ENCODE measurements at places on chromosomes 7 and 10. TPM values are rescaled to one million over a fixed set of nuclear protein-coding genes. Genes with fewer than 3 reads are reported as not detected.

FIGNL1 gene
- total RNA-seq: 39.7 TPM

DBF4 gene
- total RNA-seq: 77.2 TPM

LRRC61 gene
- total RNA-seq: 23.1 TPM

GDF10 gene
- total RNA-seq: not detected

PRKCQ gene
- 69.3 TPM for total RNA-seq

SUGCT gene
- total RNA-seq: not detected

DPP6 gene
- not detected for total RNA-seq

MOGAT3 gene
- total RNA-seq: not detected

MICU1 gene
- total RNA-seq: 36.1 TPM

HOXA2 gene
- total RNA-seq: not detected

ZNF316 gene
- total RNA-seq: 26.1 TPM

DNA sequence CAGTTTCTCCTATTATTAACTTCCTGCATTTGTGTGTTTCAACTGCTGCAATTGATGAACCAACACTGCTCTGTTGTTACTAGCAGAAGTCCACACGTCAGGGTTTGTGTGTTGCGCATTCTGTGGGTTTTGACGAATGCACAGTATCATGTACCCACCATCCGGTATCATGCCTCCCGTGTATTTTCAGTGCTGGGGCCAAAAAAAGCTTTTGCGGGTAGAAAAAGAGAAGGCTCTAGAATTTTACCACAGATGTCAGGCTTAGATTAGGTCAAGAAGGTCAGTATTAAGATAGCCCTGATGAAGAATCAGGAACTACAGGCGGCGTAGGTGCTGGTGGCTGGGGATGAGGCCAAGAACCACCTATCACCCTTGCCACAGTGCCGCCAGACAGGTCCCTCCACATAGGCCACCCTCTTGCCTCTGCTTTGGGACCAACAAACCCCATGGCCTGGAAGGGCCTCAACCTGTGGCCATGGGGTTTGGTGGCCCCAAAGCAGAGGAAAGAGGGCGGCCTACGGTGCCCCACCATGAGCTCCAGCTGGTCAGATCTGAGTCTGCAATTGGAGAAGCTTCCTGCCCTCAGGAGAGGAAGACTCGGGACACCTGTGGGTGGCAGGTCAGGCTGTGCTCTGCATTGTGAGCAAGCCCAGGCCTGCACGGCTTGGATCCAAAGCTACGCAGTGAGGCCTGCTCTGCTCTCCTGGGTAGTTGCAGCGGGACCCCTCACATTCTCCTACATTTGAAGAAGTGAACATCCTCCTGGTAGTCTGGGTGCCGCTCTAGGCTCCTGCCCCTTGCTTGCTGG is 71.9 kb downstream of the MKI67 start:
- H3K27ac ChIP-seq: no peak overlapping the region
- DNase-seq: no peak
- peaks cover 31% of the 10 kb centered on the region for H3K4me1 ChIP-seq
- peaks cover 73% of the 10 kb centered on the region for H3K36me3 ChIP-seq

GRCh38 chr10:98361131-98362025 is 53.6 kb downstream of the PYROXD2 start:
- DNase-seq: peak; percentile 37
- H3K27me3 ChIP-seq: peaks cover 14% of the 10 kb centered on the region
- H3K4me3 ChIP-seq: no peak overlapping the region
- H3K36me3 ChIP-seq: no peaks in the 10 kb centered on the region
- H3K4me1 ChIP-seq: peaks cover 9% of the 10 kb centered on the region

DNA sequence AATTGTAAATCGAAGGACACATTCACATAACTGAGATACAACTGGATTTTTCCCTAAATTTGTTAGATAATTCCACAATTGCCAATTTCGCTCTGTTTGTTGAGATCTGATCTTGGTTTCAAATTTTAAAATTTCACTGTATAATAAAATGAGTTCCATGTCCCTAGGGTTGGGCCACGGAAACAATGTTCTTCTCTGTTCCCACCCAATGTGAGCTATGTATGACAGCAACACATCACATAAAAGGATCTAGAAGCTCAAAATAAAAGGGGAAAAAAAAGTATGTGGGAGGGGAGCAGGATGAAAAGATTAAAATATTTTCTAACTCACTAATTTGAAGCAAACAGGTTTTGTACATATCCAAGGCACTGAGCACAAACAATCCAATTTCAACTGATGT is 287.8 kb upstream of the MKLN1 start:
- no peaks in the 10 kb centered on the region for H3K27me3 ChIP-seq
- peaks cover 49% of the 10 kb centered on the region for H3K4me1 ChIP-seq
- no peak overlapping the region for H3K27ac ChIP-seq

GRCh38 chr7:15832996-15833395 is 146.5 kb upstream of the MEOX2 start:
- DNase-seq: no peak
- no peaks in the 10 kb centered on the region for H3K36me3 ChIP-seq
- H3K4me1 ChIP-seq: no peaks in the 10 kb centered on the region
- no peaks in the 10 kb centered on the region for H3K27me3 ChIP-seq
- H3K4me3 ChIP-seq: no peak overlapping the region

GRCh38 chr7:12674861-12675260 is 12.6 kb upstream of the ARL4A start:
- no peaks in the 10 kb centered on the region for H3K36me3 ChIP-seq
- peak; percentile 44 for DNase-seq
- no peak overlapping the region for H3K4me3 ChIP-seq
- H3K27ac ChIP-seq: no peak overlapping the region

- no peaks in the 10 kb centered on the region for H3K36me3 ChIP-seq
- DNase-seq: no peak
- H3K4me3 ChIP-seq: no peak overlapping the region
- H3K27ac ChIP-seq: no peak overlapping the region
Measured at GRCh38 chr7:1466524-1467271, 7.4 kb upstream of the MICALL2 start.

DNA sequence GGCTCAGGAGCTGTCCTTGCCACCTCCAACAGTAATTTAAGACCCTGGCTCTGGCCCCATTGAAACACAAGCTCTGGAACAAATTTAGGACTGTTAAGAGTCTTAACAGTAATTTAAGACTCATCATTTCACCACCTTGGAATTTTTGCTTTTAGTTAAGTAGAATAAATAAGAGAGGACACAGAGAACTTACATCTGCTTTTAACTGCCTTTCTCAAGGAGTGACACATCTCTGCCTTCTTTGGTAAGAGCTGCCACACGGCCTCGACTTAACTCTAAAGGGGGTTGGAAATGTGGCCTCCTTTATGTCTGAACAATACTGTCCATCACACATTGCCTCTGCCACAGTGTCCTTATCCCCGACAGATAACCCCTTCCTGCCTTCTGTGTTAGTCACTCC is 77.9 kb downstream of the HERPUD2 start:
- no peaks in the 10 kb centered on the region for H3K36me3 ChIP-seq
- H3K4me3 ChIP-seq: no peak overlapping the region
- no peaks in the 10 kb centered on the region for H3K27me3 ChIP-seq
- no peak overlapping the region for H3K27ac ChIP-seq

- DNase-seq: peak; percentile 87
- no peaks in the 10 kb centered on the region for H3K27me3 ChIP-seq
- peaks cover 78% of the 10 kb centered on the region for H3K4me1 ChIP-seq
- peaks cover 57% of the 10 kb centered on the region for H3K36me3 ChIP-seq
- peak overlapping the region; percentile 56 for H3K4me3 ChIP-seq
Measured at GRCh38 chr10:100510533-100511308, 8.9 kb downstream of the SEC31B start.

- H3K27ac ChIP-seq: peak overlapping the region; percentile 38
- H3K27me3 ChIP-seq: no peaks in the 10 kb centered on the region
- peaks cover 36% of the 10 kb centered on the region for H3K4me1 ChIP-seq
- H3K4me3 ChIP-seq: peak overlapping the region; percentile 4
- H3K36me3 ChIP-seq: peaks cover 33% of the 10 kb centered on the region
- peak; percentile 66 for DNase-seq
Measured at GRCh38 chr10:74977913-74978847, 133.3 kb upstream of the SAMD8 start.

DNA sequence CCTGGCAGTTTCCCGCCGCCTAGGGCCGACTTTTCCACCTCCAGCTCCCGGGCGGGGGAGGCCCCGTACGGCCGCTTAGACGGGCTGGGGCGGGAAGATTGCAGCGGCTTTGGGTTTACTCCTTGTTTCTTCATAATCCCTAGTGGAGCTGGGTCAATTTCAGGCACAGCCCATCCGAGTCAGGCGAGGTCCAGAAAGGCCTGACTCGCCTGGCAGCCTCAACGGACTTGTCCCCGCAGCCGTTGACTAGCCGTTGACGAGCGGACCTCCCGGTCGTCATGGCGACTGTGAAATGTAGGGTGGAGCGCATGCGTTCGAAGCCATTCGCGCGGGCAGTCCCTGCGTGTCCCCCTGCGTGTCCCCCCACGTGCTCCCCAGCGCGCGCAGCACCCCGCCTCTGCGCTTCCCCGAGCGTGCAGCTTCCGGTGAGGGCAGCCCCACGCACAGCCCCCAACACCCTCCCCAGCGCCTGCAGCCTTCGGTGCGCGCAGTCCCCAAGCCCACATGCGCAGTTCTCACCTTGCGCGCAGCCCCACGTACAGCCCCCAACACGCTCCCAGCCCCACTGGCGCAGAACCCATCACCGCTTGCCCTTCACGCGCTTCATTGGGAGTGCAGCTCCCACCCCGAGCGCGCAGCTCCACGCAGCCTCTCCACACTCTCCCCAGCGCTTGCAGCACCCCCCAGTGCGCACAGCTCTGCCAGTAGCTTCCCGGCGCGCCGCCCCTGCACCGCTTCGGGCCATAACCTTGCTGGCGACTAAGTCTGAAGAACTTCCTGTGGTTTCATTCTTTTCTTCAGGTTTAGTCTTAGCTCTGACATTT is 67.8 kb downstream of the TBX20 start:
- H3K36me3 ChIP-seq: no peaks in the 10 kb centered on the region
- H3K4me3 ChIP-seq: peak overlapping the region; percentile 42
- H3K4me1 ChIP-seq: peaks cover 10% of the 10 kb centered on the region

GRCh38 chr10:109457302-109457638 is 466.0 kb downstream of the XPNPEP1 start:
- H3K4me3 ChIP-seq: no peak overlapping the region
- H3K4me1 ChIP-seq: no peaks in the 10 kb centered on the region
- DNase-seq: no peak
- no peak overlapping the region for H3K27ac ChIP-seq
- no peaks in the 10 kb centered on the region for H3K36me3 ChIP-seq

DNA sequence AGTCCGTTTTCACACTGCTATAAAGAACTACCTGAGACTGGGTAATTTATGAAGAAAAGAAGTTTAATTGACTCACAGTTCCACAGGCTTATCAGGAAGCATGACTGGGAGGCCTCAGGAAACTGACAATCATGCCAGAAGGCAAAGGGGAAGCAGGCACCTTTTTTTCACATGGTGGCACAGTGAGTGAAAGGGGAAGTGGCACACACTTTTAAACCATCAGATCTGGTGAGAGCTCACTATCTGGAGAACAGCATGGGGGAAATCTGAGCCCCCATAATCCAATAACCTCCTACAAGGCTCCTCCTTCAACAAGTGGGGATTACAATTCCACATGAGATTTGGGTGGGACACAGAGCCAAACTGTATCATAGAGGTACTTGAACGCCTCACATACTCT is 30.0 kb downstream of the AGR3 start:
- H3K4me1 ChIP-seq: no peaks in the 10 kb centered on the region
- H3K27me3 ChIP-seq: peaks cover 35% of the 10 kb centered on the region
- no peaks in the 10 kb centered on the region for H3K36me3 ChIP-seq
- no peak for DNase-seq

DNA sequence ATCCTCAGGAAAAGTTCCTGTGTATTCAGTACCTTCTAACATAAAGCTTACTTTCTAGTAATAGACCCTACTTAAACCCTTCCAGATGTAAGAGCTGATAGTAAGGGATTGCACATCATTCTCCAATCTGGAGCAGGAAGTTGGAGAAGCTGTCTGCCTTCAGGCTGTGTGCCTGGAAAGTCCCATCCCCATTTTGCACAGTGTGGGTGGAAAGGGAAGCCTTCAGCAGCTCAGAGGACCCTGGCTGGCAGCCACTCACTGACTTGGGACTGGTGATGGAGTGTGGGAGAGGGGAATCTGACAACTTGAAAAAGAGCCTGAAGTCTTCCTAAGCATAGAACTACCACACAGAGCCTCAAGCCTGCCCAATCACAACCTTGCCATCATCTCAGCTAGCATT is 164.1 kb upstream of the ADO start:
- H3K4me3 ChIP-seq: no peak overlapping the region
- DNase-seq: no peak
- H3K36me3 ChIP-seq: no peaks in the 10 kb centered on the region
- H3K27me3 ChIP-seq: no peaks in the 10 kb centered on the region

DNA sequence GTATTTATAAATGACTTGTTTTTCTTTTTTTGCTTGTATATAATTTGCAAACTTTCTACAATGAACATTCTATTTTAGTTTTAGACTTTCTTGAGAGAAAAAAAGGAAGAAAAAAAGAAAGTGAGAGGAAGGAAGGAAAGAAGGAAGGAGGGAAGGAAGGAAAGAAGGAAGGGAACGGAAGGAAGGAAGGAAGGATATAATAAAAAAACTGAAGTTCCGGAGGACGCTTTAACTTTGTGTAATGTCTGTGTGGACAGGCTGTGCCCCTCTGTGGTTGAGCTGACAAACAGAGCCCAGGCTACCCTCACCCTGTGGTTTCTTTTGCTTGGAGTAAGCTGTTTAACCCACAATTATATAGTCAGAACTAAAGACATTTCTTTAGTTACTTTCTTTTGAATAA is 108.7 kb downstream of the SEMA3D start:
- H3K4me1 ChIP-seq: no peaks in the 10 kb centered on the region
- no peaks in the 10 kb centered on the region for H3K27me3 ChIP-seq
- no peak overlapping the region for H3K27ac ChIP-seq

- H3K4me1 ChIP-seq: no peaks in the 10 kb centered on the region
- DNase-seq: no peak
- H3K36me3 ChIP-seq: no peaks in the 10 kb centered on the region
- no peak overlapping the region for H3K27ac ChIP-seq
- no peak overlapping the region for H3K4me3 ChIP-seq
Measured at GRCh38 chr10:64344211-64344610, 823.0 kb downstream of the REEP3 start.

GRCh38 chr7:3943779-3944520 is 642.9 kb downstream of the SDK1 start:
- H3K27me3 ChIP-seq: no peaks in the 10 kb centered on the region
- no peak for DNase-seq
- no peaks in the 10 kb centered on the region for H3K4me1 ChIP-seq
- H3K36me3 ChIP-seq: no peaks in the 10 kb centered on the region
- H3K27ac ChIP-seq: no peak overlapping the region
- no peak overlapping the region for H3K4me3 ChIP-seq

GRCh38 chr7:78970440-78970916 is 483.0 kb downstream of the MAGI2 start:
- no peaks in the 10 kb centered on the region for H3K4me1 ChIP-seq
- no peaks in the 10 kb centered on the region for H3K36me3 ChIP-seq
- no peak overlapping the region for H3K4me3 ChIP-seq
- DNase-seq: no peak
- H3K27ac ChIP-seq: no peak overlapping the region

DNA sequence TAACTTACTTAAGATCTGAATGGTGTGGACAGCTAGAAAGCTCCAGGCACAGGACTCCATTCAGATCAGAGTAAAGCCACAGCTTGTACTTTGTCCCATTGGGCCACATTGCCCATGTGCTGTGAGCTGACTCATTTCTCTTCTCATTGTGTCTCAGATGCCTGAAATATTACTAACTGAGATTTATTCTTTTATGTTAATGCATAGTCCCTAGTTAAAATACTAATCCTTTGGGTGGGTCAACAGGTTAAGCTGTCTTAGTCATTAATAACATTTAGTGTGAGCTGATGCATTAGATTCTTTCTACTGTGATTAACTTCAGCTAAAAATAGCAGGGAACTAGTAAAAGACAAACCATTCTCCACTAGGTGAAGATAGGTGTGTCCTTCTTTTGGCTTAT is 104.7 kb upstream of the ARMC3 start:
- no peaks in the 10 kb centered on the region for H3K4me1 ChIP-seq
- no peak for DNase-seq
- H3K4me3 ChIP-seq: no peak overlapping the region
- no peaks in the 10 kb centered on the region for H3K36me3 ChIP-seq
